ENCODE measurements at places on chromosomes 1 and 21.

- no peak for DNase-seq
Observed at GRCh38 chr1:157287462-157287861, 149.3 kb upstream of the ETV3 start.

- no peak for DNase-seq
Observed at GRCh38 chr1:173100476-173101107, 49.9 kb upstream of the TNFSF18 start.

DNA sequence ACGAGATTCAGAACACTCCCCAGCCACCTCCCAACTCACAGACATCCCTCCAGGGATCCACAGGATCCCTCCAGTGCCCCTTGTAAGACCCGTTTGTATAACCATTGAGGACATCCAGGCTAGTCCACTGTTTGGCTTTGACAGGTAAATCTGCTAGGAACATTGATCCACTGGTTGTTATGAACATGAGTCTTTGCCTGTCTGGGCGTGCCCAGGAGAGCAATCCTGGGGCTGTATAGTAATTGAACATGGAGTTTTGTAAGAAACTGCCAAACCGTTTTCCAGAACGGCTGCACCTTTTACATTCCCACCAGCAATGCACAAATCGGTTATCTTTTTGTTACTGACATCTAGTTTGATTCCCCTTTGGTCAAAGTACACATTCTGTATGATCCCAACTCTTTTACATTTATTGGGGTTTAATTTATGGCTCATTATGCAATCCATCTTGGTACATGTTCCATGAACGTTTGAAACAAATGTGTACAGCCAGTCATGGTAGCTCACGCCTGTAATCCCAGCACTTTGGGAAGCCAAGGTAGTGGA lies 88.7 kb downstream of the WDR4 start:
- no peak for DNase-seq

- DNase-seq: no peak
Observed at GRCh38 chr1:176111835-176112234, 95.3 kb downstream of the COP1 start.

DNA sequence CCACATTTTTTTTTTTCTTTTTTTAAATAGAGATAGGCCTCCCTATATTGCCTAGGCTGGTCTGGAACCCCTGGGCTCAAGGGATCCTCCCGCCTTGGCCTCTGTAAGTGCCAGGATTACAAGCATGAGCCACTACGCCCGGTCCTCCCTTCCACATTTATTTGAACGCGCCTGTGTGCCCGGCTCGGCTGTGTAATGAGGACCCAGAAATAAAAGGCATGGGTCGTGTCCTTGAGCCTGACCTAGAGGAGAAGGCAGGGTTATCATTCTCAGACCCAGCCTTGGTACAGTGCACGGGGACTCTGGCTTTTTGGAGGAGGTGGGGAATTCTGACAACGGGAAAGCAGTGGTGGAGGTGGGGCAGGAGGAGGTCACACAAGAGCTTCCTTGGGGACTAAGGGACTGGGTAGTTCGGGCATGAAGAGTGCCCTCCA lies 841 bp downstream of the CENPF start:
- no peak for DNase-seq

DNA sequence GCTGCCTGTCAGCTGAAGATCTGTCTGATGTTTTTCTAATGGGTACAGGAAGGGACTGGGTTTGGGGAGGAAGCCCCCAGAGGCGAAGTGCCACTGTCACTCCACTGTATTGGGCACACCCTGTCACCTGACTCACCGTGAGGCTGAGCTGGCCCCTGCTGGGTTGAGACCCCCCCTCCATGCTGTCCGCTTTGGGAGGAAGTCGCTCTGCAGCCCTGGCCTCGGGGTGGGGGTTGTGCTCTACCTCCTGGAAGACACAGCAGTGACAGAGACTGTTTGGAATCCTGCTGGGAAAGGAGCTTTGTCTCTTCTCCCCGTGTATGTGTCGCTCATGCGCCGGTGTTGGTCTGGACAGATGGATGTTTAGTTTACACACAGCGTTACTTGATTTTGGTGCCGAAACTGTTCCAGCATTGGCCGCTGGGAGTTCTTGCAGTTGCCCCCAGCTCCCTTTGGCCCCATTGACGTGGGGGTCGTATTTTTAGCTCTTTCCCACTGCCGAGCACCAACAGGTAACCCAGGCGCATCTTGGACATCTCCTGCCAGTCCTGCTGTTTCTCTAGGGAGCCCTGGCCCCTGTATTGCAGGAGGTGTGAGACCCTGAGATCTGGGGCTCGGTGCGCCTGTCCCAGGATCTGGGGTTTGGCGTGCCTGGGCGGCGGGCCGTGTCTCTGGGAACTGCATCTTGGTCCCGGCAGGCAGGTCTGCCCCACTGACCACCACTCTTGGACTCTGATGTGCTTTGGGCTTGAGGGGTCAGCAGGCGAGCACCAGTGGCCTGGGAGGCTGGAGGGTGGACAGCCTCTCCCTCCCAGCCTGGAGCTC lies 30.3 kb downstream of the SLX9 start:
- no peak for DNase-seq

DNA sequence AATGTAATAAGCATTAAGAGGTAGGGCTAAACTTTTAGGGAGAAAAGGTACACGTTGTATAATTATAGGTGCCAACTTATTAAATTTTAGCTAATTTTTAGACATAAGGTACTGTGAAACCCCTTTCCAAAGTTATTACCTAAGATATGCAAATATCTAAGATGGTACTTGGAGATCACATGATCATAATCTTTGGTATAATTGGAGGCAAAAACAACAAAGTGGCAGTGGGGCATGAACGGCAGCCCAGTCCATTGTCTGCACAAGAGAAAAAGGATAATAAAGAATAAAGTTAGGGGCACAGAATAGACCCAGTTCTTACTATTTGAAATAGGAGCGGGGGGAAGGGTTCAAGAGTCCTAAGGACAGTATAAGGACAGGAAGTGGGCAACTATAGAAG lies 51.2 kb downstream of the DESI2 start:
- no peak for DNase-seq

GRCh38 chr1:227759341-227760300 lies 24.4 kb downstream of the SNAP47 start:
- DNase-seq: no peak

DNA sequence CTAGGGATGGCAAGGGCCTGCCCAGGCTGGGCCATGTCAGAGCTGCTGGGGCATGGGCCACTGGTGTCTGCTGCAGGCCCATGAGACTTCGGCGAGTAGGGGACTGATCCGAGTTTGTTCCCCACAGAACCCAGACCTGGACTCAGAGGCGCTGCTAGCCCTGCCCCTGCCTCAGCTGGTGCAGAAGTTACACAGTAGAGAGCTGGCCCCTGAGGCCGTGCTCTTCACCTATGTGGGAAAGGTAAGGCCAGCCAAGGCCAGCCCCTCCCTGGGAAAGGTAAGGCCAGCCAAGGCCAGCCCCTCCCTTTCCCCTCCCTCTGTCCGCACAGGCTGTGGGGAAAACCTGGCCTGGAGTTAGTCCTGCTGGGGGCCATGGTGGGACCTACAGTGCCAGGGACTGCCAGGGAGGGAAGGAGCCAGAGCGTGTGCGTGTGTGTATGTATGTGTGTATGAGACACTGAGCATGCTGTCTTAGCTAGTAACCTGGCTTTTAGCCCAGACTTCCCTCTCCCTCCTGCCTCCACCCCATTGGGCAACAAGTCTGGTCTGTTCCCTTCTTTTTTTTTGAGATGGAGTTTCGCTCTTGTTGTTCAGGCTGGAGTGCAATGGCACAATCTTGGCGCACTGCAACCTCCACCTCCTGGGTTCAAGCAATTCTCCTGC lies 8.0 kb downstream of the FAAH start:
- DNase-seq: no peak

- DNase-seq: no peak
Observed at GRCh38 chr1:13540866-13541265, 27.1 kb upstream of the LRRC38 start.

DNA sequence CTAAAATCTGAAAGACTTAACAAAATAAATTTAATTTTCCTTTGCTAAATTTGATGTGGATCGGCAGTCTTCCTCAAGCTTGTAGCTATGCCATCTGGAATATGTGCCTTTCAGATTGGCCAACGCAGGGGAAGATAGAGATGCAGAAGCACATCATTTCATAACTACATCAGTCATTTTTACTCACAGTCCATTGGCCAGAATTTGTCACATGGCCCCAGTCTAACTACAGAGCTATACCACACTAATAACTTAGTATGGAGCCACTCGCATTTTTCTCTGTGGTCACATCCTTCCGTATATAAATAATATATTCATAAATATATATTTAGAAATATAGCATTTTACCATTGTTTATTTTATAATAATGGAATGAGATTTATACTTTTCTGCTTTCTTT lies 59.0 kb upstream of the PRRX1 start:
- no peak for DNase-seq

- peak; percentile 93 for DNase-seq
Observed at GRCh38 chr1:54764133-54764921, at the start of gene PARS2. Gene PARS2, minus strand, starts transcription at chr1:54764523. Its CDS starts 5,362 bp downstream, at chr1:54759161.

DNA sequence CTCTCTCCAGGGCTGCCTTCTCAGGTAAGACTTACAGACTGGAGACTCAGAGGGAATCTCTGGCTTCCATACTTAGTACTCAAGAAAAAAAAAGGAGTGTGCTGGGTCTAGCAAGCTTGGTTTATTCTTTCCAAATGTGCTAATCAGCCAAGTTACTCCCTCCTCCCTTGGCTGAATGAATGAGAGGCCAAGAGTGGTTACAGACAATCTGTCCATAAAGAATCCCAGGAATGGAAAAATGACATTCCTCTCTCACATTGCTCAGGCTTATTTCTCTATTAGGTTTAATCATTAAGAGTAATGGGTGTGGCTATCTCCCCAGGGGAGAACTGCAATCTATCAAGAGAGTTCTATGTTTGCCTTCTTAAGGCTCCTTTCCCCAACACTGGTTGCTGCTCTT lies 547.3 kb upstream of the PLXNA2 start:
- DNase-seq: no peak

DNA sequence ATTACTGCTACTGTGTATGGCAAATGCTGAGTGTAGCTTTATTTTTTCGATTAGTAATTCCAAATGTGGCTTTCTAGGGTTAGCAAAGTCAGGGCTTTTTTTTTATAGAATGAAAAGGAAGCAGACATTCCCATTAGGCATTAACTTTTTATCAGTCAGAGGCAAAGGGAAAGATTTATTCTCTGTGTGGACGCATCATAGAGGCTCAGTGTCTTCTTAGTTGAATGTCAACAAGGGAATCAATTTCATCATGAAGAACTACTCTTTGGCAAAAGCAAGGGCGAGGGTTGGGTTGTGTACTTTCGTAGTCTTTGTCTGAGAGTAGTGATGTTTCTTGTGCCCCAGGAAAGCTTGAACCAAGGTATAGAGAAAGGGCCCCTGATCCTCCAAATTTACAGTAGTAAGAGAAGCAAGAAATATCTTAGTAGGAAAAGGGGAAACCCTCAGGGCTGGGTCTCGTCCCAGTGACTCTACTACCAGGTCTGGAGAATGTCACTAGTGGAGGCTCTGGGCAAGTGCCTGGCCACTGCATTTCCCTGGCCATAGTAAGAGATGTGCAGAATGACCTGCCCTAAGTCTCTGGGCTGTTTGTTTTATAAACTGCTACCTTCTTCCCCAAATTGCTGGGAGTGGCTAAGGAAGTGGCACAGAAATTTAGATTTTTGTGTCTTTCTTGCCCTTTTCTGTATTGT lies 30.0 kb upstream of the MACF1 start:
- no peak for DNase-seq

DNA sequence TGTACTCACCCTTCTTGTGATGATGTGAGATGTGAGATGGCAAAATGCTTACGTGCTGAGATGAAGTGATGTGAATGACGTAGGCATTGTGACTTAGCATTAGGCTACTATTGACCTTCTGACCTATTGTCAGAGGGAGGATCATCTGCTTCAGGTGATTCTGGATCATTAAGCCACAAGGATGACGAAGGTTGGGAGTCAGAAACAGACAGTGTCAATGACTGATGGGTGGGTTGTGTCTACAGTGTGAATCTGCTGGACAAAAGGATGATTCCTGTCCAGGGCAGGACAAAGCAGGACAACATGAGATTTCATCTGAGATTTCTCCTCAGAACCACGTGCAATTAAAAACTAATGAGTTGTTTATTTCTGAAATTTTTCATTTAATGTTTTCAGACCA lies 129.0 kb downstream of the GABPA start:
- DNase-seq: no peak

- DNase-seq: no peak
Observed at GRCh38 chr21:34020983-34021553, 52.3 kb upstream of the MRPS6 start.

All from stimulated activated CD8-positive, alpha-beta memory T cell treated with anti-CD3 and anti-CD28 coated beads, Interleukin-4, amount 100 ng/mL, for 4 hours (primary cell).